Hypothalamus (tissue), 51 donors: ENCODE measurements at places on chromosomes 6 and 20.

DNA sequence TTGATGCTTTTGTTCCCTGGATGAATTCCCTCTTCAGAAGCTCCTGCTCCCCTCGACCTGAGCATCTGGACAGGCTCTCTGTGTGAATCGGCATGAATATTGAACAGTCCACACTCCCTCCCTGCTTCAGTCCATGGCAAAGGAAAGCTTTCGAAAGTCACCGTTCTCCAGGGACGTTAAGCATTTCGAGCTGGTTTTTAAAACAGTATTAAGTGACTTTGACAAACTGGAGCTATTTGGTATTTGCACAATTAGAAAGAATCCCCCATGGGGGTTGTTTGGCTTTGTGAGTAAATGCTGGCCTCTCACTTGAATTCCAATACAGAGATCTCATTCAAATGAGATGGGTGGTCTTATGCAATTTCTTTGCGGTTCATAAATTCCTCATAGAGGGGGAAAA is 85.3 kb upstream of the TIAM2 start:
- no peak for DNase-seq

DNA sequence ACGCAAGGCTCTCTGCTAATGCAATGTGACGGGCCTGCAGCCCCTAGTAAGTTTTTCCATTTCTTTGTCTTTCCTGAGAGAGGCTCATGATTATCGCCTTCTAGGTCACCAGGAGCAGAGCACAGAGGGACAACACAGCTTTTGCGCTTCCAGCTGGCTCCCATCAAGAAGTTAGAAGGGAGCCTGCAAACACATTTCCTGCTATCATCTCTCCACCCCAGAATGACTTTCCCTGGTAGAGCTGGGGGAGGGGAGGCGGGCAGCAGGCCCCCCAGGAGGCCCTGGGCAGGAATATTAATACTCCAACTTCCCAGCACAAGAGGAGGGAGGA is 35.7 kb upstream of the CCDC167 start:
- no peak for DNase-seq

DNA sequence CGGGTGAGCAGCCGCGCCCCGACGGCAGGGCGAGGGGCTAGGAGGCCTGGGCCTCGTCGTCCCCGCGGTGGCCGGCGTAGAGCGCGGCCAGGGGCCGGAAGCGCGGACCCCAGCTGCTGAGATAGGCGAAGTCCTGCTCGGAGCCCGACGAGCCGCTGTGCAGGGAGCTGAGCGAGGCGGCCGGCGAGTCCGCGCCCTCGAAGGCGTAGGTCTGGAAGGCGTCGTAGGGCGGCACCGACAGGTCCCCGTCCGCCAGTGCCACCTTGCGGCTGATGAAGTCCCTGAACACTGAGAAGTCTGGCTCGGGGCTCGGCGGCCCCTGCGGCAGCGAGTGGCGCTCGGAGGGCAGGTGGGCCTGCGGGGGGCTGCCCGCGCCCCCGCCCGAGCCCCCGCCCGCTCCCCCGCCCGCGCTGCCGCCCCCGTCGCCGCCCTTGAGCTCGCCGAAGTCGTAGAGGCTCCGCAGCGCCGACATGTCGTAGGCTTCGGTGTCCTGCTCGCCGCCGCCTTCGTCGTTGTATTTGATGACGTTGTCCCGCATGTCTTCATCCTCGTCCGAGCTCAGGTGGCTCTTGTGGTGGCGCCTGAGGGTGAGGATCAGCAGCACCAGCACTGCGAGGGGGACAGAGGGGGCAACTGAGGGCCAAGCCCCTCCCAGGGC is 56.5 kb downstream of the CD40 start:
- DNase-seq = no peak

- DNase-seq = no peak
Measured at GRCh38 chr20:33733654-33734576, 2.1 kb downstream of the ZNF341 start.

DNA sequence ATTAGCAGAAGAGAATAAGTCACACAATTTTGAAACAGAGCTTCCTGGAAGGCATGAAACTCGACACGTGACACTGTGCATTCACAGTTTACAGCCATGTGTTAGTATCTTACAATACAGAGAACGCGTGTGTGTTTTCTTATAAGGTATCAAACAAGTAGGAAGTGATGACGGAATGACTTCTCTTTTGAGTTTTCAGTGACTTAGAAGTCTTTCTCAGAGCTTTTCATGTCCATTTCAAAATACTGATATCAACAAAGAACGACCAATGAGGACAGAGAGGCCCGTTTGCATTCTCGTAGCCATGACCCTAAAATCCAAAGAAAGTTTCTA is 36.6 kb upstream of the DUSP22 start:
- DNase-seq = no peak

DNA sequence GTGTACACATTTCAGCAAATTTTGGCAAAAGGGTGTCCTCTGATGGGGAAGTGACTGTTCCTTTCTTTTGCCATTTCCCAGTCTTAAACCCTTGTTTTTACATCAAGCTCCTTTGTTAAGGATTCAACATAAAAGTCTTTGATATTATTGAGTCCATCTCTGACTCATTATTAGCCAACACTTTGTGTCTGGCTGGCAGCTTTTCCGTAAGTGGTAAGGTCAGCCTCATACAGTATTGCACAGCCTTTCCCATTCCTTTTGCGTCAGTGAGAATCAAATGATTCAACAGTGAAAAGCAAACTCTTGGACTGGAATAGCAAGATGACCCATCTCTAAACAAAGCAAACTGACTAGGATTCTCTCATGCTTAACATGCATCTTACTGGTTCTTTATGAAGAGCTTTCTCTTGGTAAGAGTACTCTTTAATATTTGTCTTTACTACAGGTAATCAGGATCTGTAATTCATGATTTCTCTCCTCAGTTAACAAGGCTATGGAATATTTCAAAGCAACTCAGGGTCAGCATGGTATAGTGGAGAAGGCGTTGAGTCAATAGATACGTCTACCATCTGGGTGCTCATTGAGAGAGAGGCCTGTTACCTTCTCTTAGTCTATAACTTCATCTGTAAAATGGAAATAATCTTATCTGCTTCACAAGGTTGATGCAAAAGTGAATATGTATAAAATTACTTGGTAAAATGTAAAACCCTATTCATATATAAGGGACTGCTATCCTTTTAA is 183.6 kb downstream of the PRL start:
- no peak for DNase-seq

- DNase-seq = no peak
Measured at GRCh38 chr6:819122-819521, 126.2 kb upstream of the EXOC2 start.

- no peak for DNase-seq
Measured at GRCh38 chr6:137830511-137830911, 36.5 kb upstream of the TNFAIP3 start.

- no peak for DNase-seq
Measured at GRCh38 chr6:1930356-1930755, 315.0 kb downstream of the GMDS start.

DNA sequence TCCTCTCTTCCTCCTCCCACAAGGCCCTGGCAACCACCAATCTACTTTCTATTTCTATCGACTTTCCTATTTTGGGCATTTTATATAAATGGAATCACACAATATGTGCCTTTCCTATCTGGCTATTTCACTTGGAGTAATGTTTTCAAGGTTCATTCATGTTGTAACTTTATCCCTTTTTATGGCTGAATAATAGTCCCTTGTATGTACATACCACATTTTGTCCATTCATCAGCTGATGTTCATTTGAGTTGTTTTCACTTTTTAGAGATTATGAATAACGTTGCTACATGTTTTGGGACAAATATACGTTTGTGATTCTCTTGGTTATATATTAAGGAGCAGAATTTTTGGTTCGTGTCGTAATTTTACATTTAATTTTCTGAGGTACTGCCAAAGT is 33.9 kb downstream of the SCGN start:
- DNase-seq = no peak

DNA sequence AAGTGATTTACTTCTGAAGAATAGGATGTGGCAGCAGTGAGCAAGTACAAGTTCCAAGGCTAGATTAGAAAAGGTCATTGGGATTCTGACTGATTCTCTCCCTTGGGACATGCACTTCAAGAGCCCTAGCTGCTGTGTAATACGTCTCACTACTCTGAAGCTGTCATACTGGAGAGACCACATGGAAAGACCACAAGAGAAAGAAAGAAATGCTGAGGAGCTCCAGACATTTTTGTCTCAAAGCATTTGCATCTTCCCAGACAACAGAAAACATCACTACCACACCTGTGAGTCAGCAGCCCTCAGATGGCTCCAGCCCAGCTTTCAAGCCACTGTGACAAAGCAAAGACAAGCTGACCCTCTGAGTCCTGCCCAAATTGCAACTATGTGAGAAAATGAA is 20.7 kb downstream of the TENT5A start:
- no peak for DNase-seq

GRCh38 chr6:8983202-8983688 is 547.9 kb upstream of the SLC35B3 start:
- DNase-seq = no peak

- DNase-seq = no peak
Measured at GRCh38 chr6:11368760-11369159, 136.3 kb upstream of the NEDD9 start.

- no peak for DNase-seq
Measured at GRCh38 chr6:87701344-87701675, 723 bp downstream of the AKIRIN2 start.

DNA sequence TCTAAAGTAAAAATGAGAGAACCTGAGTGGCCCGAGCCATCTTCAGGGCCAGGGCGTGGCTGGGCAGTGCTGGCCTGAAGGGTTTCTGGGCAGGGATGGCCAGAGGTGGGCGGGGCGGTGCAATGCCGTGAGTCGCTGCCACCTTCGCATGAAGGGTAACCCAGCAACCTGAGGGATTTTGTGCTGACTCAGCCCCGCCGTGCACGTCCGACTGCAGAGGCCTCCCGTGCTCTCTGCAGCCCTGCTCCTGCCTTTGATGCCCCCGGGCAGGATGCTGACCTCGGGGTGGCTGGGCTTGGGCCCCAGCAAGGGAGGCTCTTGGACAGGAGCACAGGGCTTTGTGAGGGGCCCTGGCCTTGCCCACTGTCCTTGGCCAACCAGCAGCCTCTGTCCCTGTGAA is 81.7 kb upstream of the GATA5 start:
- DNase-seq = no peak

- DNase-seq = no peak
Measured at GRCh38 chr20:34532320-34532719, 16.1 kb downstream of the DYNLRB1 start.

DNA sequence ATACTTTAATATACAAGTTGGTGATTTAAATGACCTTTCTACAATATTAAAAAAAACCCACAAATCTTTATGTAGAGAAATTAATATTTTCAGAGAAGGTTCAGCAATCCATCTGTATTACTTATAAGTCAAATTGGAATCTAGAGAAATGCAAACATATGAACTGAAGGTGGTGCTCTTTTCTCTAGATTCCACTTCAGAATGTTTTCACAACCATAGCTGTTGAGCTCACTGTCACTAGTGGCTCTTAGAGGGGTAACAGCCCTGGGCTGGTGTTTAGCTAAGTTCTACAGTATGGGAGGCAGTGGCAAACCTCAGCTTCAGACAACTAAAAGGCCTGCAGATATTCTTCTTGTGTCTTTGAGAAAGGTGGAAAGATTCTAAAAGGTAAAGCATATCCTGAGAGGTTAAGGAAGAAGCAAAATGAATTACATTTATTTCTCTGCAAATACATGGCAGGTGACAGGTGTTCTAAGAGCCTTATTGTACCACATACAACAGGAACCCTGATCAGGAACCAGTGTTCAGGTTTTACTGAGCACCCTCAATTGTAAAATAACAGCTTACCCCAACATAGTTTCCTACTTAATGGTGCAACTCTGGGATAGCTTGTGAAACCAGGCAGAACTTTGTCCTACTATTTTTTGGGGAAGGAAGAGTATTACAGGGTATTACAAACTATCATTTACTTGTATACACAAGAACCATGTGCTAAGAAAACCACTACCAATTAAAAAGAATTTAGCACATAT is 56.6 kb upstream of the SAMHD1 start:
- DNase-seq = no peak

DNA sequence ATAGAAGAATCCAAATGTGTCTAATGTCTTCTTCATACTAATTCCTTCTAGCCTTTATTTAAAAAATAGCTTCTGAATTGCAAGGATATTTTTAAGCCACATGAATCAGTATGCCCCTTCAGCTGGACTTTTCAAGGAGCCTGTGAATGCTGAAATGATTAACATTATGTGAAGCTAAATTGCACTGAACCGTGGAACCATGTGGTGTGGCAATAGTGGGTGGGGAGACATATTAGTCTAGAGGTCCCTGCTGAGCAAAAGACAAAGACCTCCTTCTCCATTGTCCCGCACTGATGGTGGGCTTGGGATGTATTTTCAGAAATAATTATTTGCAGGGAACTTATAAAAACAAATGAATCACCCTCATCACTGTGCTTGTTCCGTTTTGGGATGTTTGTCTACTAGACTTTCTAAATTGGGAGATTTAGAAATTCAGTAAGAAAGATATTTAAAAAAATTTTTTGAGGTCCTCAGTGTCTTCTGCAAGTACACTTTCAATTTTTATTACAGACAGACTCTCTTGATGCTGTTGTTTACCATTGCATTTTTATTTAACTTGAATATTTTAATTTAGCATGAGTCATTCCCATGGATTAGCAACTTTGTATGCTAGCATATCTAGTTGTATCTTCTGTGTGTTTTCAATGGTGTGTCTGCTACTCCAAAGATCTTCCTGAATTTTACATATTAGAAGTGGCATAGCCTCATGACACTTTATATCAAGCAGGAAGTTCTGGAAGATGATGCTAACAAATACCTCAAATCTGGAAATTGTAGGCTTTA is 238.1 kb downstream of the LAMA2 start:
- no peak for DNase-seq

DNA sequence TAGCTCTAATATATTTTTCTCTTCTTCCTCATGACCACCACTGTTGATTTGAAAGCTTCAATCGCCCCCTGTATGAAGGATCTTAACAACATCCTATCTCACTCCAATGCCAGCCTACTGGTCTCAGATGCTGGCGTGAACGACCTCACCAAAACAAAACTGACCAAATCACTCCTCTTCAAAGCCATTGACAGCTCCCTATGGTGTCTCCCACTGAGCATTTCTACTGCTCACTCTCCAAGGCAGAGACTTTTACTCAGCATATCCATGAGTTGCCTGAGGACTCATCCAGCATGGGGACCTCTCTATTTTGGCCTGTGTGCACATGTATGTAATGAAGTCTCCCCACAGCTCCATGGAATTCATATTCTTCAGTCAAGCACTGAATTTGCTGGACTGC is 520.4 kb downstream of the TFAP2B start:
- no peak for DNase-seq

GRCh38 chr20:20888266-20888656 is 175.8 kb upstream of the RALGAPA2 start:
- DNase-seq = no peak

DNA sequence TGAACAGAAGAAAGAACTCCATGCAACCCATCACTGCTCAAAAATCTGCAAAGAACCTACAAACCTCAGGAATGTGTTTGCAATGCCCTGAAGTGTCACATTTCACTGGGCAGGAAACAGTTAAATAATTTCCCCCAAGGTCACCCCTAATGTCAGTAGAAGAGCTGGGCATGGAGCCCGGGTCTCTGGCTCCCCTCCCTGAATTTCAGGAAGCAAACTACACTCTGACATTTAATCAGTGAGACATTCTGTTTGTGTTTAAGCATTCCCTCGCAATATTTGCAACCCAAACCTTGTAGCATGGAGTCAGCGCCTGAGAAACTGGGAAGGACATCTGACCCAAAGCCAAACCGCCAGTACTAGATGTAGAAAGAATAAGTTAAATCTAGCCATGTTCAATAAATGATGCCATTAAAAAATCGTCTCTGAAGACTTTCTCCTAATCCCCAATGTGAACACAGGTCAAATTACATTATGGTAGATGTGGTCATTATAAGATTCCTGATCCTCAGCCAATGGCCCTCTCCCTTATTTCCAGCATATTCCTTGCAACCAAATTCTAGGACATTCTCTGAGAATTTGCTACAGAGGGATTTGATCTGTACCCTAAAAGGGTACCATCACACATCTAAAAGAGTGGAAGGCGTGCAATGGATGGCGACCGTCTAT is 91.2 kb upstream of the ADTRP start:
- no peak for DNase-seq
